Naive thymus-derived CD8-positive, alpha-beta T cell (primary cell): ENCODE measurements at places on chromosomes 7 and 10. TPM values are rescaled to one million over a fixed set of nuclear protein-coding genes. Genes with fewer than 3 reads are reported as not detected.
A peak's percentile ranks its signal among the peaks of the same experiment; 100 is the strongest.

The LRGUK gene
- polyA plus RNA-seq = 0.09 TPM

The PLAC9 gene
- polyA plus RNA-seq = not detected

The FAM180A gene
- polyA plus RNA-seq = not detected

The CFAP58 gene
- polyA plus RNA-seq = not detected

GRCh38 chr7:137760111-137760510 is 86.7 kb downstream of the DGKI start:
- DNase-seq = no peak

GRCh38 chr7:36623247-36623646 is 101.0 kb downstream of the AOAH start:
- DNase-seq = no peak

DNA sequence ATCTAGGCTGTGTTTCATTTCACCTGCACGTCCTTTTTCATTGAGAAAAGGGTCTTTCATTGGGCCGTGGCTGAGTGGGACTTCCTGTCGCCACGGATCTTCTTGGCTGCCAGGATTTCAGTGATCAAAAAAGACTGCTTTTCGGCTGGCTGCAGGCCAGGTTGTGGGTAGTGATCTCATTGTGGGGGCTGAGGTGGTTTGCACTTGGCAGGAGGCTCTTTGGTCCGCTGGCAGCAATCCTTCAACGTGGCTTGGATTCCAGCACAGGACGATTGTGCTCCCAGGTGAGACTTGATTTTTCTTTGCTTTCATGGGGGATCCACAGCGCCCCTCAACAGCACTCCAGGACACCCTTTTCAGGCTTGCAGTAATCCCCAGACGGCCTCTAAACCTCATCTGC is 29.0 kb upstream of the ZNF273 start:
- no peak for DNase-seq

- no peak for DNase-seq
These were observed 18.3 kb downstream of the CALHM2 start for GRCh38 chr10:103433858-103434257.

- DNase-seq = peak; percentile 77
These were observed 64.0 kb downstream of the CSGALNACT2 start for GRCh38 chr10:43202224-43202656.

GRCh38 chr7:106029941-106030340 is 66.9 kb downstream of the CDHR3 start:
- no peak for DNase-seq

- DNase-seq = no peak
These were observed 200.4 kb upstream of the NFE2L3 start for GRCh38 chr7:25951414-25952260.

GRCh38 chr7:103867874-103868273 is 121.6 kb downstream of the RELN start:
- DNase-seq = no peak

GRCh38 chr7:148856891-148857290 is 27.2 kb downstream of the EZH2 start:
- DNase-seq = no peak

GRCh38 chr7:16060502-16060901 is 360.8 kb downstream of the CRPPA start:
- no peak for DNase-seq

DNA sequence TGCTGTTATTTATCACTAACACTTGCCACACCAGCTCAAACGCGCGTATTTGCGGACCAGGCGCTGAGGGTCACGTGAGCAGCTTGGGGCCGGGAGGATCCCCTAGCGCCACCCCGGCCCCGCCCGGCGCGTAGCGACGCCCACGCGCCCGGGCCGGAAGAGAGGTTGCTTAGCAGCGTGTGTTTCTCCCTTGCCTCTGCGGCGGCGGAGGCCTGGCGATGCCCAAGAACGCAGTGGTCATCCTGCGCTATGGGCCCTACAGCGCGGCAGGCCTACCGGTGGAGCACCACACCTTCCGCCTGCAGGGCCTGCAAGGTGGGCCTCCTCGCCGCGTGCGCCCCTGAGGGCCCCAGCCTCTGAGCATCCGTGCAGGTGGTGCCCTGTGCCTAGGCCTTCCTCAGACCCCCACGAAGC is at the start of gene C10orf53:
Gene C10orf53, plus strand, starts transcription at position 172 of the 414 bp plus-strand sequence. Its CDS starts 47 bp downstream, at position 219.
- no peak for DNase-seq

DNA sequence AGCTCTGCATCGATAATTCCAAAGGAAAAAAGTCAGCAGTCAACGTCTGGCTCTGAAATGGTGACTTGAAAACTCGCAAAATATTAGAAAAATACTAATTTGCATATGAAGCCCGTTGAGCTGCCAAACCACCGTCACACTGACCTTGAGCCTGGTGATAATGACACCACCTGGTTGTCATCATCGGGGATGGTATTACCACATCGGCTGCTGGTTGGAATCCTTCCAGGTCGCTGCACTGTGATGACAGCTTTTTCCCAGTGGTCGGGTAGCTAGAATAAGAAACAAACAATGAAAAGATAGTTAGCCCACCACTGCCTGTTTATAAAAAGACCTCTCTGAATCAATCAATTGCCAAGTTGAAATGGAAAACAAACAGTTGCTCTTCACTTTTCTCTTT is 41.6 kb downstream of the LAMB1 start:
- no peak for DNase-seq

DNA sequence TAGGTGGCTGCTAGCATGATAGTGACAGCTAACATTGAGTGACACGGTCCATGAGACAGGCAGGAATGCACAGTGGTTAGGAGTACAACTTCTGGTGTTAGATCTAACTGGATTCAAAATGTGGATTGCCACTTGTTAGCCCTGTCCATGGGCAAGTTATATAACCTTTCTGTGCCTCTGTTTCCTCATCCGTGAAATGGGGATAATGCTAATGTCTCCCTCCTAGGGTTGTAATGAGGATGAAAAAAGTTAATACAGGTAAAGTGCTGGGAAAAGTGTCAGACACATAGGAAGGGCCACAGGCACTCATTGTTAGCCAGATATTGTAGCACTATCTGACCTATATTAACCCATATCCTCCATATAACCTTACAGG is 41.8 kb downstream of the TACR2 start:
- no peak for DNase-seq

DNA sequence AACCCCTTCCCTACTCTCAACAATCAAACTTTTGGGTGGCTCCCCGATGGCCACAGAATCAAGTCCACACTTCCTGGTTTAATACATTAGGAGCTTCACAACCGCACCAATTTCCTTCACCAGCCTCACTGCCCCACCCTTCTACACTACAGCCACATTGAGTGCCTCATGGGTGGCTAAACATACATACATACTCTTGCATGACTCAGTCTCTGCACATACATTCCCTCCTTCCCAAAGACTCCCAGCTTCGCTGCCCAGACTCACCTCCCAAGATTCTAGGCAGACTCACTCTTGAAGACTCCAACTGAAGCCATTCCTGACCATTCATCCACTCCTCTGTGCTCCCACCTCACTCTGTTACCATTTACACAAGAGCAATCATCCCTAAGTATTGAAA is 15.9 kb downstream of the VPS41 start:
- DNase-seq = no peak

DNA sequence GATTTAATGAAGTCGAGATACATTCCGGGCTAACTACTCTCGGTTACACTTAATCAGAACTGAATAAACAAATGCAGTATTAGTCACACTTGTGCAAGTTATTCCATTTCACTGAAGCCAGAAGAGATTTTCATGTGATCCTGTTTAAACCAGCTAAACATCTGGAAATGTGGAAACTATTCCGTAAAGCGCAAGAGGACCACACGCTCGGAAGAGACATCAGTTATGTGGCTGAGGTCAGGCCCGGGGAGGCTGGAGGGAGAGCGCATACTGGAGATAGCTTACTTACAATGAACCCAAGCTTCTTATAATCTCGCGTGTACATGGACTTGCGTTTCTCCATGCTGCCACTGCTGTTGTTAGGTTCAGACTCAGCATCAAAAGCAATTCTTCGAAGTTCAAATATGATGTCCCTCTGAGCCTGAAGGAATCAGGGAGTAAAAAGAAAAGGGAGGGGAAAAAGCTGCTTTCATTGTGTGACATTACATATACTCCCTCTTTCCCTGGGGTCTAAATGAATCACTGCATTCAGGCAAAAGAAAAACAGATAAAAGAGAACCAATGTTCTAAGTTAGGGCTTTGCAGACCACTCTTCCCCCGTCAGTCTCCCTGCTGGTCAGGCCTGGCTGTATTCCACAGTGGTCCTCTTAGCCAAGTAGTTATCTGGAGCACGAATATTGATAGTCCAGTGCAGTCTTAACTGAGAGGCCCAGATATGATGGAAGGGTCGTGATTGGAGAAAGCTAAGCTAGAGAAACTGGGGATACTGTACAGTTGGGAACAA is 237.4 kb downstream of the ELMO1 start:
- no peak for DNase-seq

DNA sequence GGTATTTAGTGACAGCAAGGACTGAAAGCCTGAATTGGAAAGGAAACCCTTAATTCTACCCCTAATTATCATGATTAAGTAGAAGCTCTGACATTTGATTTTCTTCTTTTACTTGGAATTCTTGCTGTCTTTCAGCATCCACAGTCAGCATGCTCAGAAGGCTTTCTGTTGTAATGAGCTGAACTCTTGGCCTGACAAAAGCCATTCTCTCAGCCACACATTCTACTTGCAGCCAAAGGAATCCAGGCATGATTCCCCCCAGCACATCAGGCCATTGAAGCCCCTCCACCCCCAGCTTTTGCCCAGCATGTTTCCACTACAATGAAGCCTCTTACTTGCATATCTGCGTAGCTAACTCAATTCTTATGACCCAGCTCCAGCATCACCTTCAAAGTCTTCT is 94.3 kb upstream of the FRMD4A start:
- DNase-seq = no peak

- DNase-seq = peak; percentile 72
These were observed 18.4 kb downstream of the GIMAP5 start for GRCh38 chr7:150755473-150756099.
